ENCODE measurements at places on chromosomes 6 and 20.

DNA sequence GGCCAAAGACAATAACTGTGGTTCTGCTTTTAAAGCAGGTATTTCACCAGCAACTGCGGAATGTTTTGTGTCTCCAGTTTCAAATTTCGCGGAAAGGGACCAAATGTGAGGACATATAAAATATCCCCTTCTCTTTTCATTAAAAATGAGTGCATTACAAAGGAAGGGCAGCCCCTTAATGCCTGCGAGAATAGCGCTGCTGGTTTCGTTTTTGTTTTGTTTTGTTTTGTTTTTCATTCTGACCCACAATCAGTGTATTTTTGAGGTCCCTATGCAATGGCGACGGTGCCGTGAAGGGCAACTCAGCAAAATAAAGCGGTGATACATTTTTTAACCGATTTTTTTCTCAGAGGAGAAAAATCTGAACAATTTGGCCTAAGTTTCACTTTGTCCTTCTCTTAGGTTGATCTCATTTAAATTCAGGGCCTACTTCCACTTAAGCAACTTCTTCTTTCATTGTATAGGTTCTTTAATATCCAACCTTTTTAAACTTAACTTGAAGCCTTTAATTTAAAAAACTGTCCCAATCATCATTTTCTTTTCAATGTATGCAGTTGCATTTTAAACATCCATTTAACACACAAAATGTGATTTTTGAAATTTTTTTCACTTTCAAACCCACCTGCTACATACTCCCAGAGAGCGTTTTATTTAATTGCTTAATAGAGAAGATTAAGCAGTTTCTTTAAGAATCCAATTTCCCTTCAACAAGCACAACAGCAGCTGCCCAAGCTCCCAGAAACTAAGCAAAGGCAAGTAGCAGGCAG lies 2.9 kb upstream of the HIVEP2 start:
- DNase-seq: no peak

- peak; percentile 19 for DNase-seq
Measured at GRCh38 chr6:118283766-118284165, 264.3 kb upstream of the PLN start.

DNA sequence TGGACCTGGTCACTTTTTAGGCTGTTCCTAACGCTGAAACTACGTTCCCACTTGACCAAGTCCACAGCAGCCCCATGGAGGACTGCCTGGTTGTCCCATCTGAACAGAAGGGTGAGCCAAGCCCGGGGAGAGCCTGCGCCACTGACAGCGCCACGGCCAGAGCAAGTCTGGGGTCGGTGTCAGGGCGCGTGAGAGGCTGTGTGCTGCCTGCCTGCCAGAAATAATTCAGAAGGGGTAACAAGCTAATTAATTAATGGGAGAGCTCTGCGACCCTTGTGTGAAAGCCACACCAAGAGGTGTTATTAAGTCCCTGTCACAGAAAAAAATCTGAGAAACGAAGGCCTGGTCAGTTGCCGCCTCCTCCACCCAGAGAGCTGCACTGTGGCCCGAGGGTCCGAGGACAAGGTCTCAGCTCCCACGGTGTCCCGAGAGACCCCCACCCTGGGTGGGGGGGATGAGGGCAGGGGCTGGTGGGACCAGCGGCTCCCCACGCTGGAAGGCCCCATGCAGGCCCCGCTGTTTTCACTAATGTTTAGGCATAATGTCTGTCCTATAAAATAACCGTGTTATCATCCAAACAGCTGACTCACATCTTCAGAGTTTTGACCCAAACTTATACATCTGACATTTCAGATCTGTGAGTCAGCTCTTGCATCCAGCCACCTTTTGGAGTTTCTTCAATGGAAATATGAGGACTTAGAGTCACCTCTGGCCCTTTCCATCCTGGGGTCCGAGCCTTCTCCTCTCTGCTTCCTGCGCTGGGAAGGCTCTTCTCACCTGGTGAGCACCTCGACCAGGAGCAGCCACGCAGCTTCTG lies 58.5 kb downstream of the DLL1 start:
- DNase-seq: no peak

DNA sequence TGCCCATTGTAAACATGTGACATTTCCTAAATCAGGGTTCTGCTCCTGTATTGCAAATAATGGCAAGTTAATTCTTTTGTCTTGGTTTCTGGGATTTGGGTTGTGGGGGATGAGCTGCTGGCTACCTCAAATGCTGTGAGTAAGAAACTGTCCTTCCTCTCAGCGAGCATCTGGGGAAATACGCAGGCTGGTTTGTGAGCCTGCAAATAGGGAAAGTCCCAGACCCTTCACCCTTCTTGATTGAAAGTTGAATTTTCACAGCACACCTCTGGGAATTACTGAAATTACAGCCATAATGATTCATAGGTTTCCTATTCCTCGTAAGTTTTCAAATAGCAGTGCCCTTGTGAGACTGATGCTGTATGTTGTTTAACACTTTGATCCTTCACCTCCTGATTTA lies 138.1 kb downstream of the TBXT start:
- no peak for DNase-seq

DNA sequence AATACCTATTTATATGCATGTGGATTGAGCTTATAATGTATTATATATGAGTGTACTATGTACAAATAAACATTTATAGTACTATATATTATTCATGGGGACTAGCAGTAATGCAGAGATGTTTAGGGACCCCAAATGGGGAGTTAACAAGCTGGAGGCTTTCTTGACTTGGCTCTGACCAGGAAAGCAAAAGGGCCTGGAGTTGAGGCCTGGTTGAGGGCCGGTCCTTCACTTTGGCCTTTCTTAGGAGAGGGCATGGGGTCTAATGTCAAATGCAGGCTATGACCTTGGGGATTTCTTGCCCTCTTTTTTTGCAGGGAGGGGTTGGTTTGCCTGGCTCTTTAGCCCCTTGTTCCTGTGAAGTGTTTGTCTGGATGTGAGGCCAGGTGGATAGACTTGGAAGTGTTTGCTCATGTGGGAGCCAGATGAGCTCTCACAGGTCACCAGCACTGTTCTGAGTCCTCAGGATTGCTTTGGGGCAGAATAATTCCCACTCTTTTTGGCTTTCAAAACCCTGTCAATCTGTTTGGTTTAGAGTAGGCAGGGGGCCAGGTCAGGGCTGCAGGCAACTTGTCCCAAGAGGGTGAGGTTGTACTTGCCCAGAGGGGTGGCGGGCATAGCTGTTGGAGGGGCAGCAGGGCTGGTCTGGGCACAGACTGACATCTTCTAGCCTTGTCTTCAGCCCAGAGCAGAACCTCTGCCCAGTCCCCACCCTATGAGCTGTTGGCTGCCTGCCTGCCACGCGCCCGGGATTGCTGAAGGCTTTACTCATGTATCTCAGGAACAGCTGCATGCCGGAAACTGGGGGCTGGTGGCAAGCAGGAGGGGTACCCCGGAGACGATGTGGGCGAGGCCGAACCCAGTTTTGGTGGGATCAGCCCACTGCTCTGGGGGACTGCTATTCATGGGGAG lies 14.6 kb downstream of the TJAP1 start:
- no peak for DNase-seq

DNA sequence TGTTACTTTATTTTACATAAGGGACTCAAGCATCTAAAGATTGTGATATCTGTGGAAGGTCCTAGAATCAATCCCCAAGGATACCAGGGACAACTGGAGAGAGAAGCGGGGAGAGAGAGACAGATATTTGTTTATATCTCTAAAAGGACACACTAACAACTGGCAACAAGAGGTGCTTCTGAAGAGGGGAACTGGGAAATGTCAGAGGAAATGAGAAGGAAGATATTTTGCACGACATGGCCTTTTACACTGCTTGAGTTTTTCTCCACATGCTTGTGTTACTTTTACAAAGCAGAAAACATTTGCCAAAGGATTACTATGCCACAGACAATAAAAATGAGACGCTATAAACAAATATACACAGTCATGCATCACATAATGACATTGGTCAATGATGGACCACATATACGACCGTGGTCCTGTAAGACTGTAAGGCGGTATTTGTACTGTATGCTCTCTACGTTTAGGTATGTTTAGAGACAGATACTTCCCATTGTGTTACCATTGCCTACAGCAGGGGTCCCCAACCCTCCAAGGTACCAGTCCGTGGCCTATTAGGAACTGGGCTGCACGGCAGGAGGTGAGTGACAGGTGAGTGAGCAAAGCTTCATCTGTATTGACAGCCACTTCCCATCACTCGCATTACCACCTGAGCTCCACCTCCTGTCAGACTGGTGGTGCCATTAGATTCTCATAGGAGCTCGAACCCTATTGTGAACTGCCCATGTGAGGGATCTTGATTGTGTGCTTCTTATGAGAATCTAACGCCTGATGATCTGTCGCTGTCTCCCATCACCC lies 64.6 kb upstream of the PTPN1 start:
- no peak for DNase-seq

DNA sequence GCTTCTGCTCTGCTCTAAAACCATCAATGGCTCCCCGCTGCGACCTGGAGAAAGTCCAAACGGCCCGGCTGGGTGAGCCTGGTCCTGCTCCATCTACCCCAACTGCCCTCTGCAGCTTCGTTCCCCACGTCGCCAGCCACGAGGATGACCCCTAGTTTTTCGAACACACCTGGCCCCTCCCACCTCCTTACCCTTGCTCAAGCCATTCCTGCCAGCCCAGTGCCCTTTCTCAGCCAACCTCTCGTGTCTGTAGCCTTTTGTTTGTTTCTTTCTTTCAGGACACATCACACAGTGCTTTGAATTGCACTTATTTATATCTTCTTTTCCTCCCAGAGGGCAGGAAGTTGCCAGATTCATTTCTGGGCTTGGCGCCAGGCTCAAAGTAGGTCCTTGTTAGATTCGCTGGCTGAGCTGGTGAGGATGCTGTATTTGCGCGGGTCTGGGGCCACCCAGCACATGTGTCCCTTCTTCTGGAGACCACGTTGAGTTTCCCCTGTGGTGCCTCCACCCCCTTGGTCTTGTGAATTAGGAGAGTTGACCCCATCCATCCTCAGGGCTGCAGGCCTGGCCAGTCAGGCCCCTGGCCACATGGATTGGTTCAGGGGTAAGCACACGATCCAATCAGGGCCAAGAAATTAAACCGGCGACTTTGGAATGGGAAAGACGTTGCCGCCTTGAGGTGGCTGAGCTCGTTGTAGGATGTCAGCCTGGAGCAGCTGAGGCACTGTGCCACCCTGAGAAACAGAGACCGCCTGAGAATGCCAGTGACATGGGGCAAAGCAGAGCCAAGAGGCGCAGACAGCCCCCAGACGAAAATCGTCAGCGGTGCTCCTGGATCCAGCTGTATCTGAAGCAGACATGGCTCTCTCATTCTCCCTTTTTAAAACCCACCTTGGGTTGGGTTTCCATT lies 156.0 kb downstream of the CEBPB start:
- DNase-seq: no peak

DNA sequence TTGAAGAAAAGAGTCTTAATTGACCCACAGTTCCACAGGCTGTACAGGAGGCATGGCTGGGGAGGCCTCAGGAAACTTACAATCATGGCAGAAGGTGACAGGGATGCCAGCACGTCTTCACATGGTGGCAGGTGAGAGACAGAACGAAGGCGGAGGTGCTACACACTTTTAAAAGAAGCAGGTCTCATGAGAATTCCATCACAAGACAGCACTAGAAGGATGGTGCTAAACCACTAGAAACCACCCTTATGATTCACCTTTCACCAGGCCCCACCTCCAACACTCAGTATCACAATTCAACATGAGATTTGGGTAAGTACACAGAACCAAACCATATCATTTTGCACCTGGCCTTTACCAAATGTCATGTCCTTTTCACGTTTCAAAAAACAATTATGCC lies 20.9 kb downstream of the TAGAP start:
- no peak for DNase-seq

DNA sequence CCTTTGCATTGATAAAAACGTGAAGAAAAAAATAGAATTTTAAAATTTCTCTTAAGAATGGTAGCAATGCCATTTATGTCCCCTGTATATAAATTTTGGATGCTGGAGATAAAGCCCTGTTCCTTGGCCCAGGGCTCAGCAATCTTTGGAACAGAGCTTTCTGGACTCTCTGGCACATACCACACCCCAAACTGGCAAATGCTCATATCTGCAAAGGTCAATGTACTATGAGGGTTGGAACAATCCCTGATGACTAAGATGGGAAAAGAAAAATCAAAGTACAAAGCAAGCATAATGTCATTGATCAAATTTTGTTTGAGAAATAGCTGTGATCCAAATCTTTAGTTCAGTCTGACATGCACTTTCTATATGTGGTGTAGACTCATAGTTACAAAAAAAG lies 158.1 kb upstream of the HCRTR2 start:
- no peak for DNase-seq

DNA sequence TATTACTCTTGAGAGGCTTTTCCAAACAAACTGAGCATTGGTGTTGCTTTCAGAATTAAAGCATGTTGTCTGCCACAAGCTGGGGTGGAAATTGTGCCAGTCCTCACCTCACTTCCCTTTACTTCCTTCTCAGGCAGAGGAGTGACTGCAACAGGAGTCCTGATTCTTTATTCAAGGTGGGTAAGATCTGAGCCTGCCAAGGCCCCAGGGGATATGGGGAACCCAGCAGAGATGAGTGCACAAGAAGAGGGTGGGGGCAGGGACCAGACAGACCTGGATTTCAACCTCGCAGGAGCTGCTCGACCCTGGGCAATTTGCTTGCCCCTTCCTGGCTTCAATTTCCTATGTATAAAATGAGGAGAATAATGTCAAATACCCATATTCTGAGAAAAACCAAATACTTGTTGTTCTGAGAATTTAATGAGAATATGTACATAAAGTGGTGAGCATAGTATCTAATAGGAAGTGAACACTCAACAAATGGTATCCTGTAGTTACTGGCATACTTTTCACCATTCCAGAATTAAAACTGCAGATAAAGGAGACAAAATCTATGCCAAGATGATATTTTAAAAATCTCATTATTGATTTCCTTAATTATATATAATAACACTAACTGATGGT lies 17.8 kb downstream of the MAN1A1 start:
- DNase-seq: no peak

DNA sequence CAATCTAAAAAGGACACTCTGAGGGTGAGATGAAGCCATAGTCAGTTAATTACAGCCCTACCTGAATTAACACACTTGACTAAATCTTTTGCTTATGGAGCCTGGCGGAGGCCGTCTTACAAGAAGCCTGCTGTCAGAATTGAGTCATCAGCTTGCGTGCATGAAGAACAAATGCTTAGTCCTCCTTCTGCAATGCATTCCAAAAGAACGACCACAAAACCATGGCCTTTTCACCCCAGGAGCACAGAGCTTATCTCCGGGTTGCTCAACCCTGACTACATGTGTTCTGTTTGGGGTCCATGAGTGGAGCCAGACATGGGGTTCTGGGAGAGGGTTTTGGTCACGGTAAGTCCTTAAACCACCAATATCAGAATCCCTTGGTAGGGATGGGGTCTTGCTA lies 318.1 kb downstream of the CLIC5 start:
- no peak for DNase-seq

- no peak for DNase-seq
Measured at GRCh38 chr6:40436685-40437604, 150.2 kb downstream of the LRFN2 start.

- no peak for DNase-seq
Measured at GRCh38 chr20:24406251-24406650, 63.2 kb upstream of the SYNDIG1 start.

Measured in right kidney (tissue), 9 donors.